ENCODE measurements at places on chromosomes 7 and 10.

DNA sequence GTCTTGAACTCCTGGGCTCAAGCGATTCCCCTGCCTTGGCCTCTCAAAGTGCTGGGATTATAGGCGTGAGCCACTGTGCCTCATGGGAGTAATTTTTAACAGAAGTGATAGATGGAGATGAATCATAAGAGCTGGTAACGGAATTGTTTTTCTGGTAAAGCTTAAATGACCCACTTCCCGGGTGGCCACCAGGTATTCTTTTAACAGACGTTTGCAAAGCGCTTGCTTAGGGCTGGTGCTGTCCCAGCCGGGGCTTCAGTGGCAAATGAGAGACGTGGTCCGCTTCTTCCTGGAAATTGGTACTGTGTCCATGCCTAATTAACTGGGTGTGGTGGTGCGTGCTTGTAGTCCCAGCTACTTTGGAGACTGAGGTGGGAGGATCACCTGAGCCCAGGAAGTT, 23.5 kb downstream of the CAMK1D start:
- no peak for DNase-seq

- DNase-seq: no peak
These were observed 1136.4 kb downstream of the TYW1 start for GRCh38 chr7:68133045-68133444.

DNA sequence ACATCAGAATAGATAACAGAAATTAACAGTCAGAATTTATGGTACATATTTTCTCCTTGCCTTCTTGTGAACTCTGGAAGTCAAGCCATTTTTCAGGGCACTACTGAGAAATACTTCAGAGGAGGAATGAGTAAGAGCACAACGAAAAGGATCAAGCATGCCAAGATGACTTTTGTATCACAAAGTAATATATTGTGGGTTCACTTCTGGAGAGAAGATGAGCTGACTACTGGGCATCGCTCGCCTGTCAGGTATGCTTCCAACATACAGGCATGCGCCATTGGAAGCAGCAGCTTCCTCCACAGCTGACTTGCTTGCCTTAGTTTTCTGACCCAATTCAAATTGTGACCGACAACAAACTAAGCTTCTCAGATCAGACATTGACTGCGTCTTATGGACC, 137.3 kb downstream of the VTI1A start:
- DNase-seq: no peak

- DNase-seq: no peak
These were observed 5.8 kb upstream of the RP9 start for GRCh38 chr7:33114976-33115375.

DNA sequence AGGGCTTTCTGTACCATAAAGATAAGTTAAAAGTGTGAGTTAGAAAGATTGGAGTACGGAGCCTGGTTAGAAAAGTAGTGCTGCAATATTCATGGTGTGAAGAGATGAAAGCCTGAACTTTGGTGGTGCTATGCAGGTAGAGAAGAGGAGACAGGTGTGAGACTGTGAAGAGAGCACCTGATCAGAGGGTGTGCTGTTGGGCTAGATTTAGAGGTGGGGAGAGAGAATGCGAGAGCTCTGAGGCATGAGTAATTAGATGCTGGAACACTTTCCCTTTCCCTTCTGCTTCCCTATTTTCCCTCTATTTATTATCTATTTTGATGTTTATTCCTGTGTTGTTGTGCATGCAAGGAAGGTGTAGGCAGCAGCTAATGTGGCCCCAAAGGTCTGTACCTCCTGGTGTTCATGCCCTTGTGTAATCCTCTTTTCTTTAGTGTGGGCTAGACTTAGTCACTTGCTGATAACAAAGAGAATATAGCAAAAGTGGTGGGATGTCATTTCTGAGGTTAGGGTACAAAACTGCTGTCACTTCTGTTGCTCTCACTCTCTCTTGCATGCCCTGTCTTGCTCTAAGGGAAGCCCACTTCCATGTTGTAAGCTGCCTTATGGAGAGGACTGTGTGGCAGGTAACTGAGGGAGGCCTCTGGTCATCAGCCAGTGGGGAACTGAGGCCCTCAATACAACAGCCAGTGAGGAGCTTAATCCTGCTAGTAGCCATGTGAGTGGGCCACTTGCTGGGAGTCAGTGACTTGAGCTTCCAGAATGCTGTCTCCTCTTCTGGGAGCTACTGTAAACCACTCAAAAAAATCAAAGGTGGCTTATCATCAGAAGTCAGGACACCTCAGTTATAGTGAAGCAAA, 2.6 kb upstream of the ATXN7L1 start:
- peak; percentile 29 for DNase-seq

GRCh38 chr10:102384053-102384452, 11.5 kb upstream of the NFKB2 start:
- no peak for DNase-seq

DNA sequence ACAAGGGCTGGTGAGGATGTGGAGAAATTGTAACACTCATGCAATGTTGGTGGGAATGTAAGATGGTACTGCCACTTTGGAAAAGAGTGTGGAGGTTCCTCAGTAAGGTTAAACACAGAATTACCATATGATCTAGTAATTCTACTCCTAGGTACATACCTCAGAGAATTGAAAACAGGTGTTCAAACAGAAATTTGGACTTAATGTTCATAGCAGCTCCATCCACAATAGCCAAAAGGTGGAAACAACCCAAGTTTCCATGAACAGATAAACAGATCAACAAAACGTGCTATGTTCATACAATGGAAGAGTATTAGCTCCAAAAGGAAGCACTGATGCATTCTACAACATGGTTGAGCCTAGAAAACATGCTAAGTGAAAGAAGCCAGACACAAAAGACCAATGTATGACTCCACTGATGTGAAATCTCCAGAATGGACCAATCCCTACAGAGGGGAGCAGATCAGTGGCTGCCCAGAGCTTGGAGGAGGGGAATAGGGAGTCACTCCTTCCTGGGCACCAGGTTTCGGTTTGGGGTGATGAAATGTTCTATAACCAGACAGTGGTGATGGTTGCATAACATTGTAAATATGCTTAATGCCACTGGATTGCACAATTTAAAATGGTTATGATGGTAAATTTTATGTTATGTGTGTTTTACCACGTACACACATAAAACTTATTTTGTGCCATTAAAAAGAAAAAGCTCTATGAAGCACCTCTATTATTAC, 5.7 kb upstream of the WDR86 start:
- DNase-seq: no peak

- no peak for DNase-seq
These were observed 54.0 kb downstream of the MALSU1 start for GRCh38 chr7:23353172-23353571.

Data from NCI-H2171 (cell line).